Bone marrow (tissue), 2 donors: ENCODE measurements at places on chromosomes 4 and X.

DNA sequence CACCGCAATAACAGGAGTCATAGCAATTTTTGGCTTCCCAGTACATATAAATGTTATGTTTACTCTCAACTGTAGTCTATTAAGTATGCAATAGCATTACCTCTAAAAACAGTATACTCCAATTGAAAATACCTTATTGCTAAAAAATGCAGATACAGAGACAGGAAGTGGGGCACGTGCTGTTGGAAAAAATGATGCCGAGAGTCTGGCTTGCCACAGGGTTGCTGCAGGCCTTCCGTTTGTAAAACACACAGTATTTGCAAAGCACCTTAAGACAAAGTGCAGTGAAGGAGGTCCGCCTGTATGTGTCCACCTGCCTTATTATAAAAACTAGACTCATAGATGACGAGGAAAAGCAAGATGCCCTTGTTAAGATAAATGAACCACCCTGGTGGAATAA, 23.5 kb downstream of the CD99 start:
- DNase-seq = no peak

- no peak for DNase-seq
Observed at GRCh38 chr4:125140966-125141495, 173.7 kb upstream of the FAT4 start.

DNA sequence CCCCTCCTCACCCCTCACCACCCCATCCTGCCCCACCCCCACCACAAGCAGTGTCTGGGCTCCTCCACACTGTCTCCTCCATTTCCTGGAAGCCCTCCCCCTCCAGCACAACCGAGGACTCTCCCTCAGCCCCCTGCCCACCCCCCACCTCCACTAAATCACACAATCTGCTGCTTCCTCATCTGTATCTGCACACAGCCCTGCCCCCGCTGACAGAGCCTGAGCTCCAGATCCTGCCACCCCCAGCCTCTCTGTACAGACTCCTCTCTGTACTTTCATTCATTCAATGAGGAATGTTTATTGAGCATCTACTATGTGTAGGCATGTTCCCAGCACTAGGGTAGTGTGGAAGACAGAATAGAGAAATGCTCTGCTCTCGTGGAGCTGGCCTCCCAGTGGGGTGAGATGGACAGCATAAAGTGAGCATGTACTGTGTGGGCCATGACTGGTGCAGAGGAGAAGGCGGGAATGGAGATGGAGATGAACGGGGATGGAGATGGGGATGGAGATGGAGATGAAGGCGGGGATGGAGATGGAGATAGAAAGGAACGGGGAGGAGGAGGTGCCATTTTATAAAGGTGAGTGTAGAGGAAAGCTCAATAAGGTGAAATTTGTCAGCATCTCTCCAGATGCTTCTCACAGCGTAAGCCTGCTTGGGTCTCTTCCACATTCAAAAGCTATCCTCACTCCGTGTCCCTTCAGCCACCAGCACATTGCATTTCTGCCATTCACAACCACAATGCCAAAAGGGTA, 2.5 kb upstream of the PPP2R2C start:
- no peak for DNase-seq

DNA sequence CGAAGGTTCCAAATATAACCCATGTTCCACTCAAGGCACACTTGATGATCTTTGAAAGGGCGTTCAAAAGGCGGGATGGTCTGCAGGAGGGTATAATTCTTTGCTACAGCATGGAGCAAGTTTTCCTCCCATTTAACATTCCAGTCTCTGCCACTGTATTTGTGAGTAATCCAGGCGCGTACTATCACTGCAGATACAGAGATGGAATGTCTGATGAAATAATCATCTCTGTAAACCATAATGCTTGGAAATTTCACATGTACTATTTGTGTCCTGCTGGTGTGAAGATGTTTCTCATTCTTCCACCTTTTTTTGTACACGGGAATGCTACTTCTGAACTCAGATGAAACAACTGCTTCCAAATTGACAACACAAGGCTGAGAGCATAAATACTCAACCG, 15.5 kb downstream of the SEL1L3 start:
- DNase-seq = no peak

DNA sequence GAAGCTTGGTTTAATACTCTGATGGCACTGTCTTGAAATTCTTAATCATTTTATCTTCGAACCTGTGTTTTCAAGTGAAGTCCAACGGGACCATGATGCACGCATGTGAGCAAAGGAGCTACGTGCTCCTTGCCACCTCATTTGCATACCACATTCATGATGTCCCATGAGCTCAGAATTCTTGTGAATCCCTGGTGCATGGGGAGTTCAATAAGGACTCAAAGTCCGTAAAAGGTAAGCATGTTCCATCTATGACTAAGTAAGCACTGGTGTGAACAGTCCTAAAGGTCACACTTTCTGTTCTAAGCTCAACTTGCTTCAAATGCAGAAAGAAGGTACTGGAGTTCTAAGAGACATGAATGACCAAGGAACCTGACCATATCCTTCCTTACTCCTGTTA, 13.1 kb upstream of the GPM6B start:
- no peak for DNase-seq
